ENCODE measurements at places on chromosomes 6 and 20.

DNA sequence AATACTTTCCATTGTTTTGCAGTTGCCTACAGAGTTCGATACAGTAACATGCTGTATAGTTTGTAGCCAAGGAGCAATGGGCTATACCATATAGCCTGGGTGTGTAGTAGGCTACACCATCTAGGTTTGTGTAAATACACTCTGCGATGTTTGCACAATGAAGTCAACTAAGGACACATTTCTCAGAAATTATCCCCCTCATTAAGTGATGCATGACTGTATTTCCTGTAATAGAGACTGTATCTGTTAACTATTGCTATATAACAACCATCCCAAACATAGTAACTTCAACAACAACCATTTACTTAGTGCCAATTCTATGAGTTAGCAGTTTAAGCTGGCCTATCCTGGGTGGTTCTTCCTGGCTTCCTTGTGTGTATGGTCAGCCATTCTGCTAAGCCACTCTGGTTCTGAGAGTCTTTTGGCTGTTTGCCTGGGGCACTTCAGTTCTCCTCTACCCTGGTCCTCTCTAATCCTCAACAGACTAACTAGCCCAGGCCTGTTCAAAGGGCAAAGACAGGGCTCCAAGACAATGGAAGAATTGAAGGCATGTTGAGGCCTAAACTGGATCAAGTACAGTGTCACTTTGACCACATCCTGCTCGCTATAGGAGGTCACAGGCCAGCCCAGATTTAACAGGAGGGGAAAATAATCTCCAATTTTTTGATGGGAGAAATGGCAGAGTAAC lies 124.0 kb downstream of the PLCB1 start:
- DNase-seq = no peak

- DNase-seq = no peak
Measured at GRCh38 chr20:22974354-22974753, 60.8 kb upstream of the SSTR4 start.

DNA sequence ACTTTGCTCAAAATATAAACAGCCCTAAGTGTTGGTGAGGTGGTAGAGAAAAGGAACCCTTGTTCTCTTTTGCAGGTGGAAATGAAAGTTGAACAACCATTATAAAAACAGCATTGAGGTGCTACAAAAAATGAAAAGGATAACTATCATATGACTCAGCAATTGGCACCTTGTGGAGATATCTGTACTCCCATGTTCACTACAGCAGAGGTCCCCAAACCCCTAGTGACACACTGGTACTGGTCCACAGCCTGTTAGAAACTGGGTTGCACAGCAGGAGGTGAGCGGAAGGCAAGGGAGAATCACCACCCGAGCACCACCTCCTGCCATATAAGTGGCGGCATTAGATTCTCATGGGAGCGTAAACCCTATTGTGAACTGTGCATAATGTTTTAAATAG lies 267.4 kb upstream of the THEMIS start:
- no peak for DNase-seq

- DNase-seq = no peak
Measured at GRCh38 chr20:35133031-35133430, 14.1 kb downstream of the EDEM2 start.

DNA sequence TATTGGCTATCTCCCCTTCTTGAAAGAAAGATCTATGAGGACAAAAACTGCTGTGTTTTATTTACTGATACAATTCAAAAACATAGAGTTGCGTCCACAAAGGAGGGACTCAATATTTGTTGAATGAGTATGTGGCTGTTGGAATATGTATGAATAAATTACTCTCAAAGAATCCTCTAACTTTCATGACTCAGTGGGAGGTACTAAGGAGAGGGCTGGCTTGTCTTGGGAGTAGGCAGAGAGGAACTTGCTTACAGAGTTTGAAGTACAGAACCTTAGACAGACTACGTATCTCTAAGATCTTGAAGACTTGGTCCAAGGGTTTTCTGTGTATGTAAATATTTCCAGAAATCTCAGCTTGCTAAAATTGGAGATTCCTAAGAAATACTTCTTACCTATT lies 504.0 kb upstream of the PTCHD4 start:
- no peak for DNase-seq

- no peak for DNase-seq
Measured at GRCh38 chr6:80319196-80319595, 212.7 kb downstream of the BCKDHB start.

GRCh38 chr6:2193931-2194330 lies 51.5 kb downstream of the GMDS start:
- no peak for DNase-seq

- no peak for DNase-seq
Measured at GRCh38 chr20:44924541-44924940, 14.7 kb downstream of the PABPC1L start.

DNA sequence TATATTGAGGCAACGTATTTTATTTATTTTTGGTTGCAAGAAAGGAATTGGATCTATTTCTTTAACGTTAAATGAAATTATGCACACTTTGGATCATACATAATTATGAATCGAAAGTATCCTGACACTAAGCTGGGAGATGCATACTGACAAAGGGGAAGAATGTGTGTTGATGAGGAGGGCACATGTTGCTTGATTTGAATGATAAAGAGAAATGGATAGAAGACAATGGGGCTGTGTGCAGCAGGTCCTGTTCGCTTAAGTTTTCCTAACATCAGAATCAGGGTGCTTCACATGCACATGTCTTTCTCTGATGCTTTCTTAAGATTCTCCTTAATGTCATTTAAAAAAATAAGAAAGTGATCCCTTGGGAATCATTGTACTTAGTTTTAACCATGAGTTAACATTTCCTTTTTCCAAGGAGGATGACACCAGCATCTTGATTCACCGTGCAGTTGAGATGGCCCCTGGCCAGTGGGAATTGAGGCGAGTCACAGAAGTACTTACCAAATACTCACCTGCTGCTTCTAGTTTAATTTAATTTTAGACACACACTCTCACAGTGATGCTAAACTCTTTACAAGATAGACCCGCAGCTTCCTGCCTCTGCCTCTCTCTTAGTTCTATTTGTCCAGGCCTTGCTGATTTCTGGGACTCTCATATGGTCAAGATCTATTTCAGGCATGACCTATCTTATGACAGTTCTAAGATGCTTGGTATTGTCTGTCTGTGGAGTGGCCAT lies 116.5 kb downstream of the CLIC5 start:
- DNase-seq = no peak

DNA sequence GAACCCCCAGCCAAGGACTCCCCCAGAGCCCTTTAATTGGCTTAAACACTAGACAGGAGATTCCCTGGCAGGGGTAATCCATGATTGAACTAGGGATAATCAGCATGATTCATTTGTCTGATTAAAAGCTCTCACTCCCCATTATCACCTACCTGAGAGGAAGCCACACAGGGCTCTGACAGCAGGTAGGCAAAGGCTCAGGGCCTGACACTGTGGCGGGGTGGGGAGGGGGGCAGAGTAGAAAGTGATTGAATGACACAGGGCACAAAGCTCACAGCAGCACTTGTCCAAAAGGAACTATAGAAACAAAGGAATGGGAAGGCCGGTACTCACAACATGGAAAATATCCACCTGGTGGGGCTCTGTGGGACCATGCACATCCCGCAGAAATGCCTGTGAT lies 231.6 kb downstream of the MAFB start:
- no peak for DNase-seq

DNA sequence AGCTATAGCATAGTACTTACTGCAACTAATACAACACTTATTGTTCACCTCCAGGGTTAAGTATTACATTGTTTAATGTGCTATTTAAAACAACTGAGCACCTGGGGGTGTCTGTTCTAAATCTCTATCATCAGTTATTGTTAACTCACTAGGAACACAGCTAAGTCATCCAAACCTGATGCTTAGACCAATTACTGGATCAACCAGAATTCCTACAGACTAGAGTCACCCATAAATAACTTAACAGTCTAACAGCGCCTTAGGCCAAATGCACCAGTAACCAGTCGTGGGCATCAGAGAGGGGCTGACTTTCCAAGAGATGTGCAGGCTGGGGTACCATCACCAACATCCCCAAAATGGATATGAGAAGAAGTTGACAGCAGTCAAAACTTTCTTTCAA lies 110.7 kb downstream of the ADTRP start:
- no peak for DNase-seq

- no peak for DNase-seq
Measured at GRCh38 chr6:5680095-5680494, 326.6 kb downstream of the NRN1 start.

DNA sequence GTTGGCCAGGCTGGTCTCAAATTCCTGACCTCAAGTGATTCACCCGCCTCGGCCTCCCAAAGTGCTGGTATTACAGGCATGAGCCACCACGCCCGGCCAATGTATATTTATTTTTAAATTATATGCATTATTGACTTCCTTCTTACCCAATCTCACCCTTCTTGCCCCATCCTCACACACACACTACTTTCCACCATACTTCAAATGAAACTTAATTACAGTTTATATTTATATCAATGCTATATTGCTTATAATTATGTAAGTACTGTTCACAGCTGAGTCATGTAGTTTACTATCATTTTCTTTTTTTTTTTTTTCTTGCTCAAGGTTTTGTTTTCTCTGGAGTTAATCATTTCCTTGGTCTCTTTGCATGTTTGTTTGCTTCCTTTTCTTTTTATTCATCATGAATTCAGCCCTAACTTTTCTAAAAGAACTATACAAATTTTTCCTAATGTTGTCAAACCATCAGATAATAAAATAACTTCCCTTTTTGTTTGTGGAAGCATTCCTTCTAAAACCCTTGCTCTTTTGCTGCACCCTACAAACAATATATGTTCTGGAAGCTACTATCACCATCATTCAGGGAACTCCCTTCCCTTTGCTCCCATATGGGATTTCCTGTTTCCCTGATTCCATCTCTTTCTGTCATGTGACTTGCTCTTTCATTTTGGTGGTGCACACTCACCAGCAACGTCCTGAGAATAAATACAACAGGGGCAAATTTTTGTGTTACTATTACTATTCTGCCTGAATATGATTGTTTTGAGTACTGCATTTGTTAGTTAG lies 201.7 kb upstream of the SASH1 start:
- DNase-seq = no peak

DNA sequence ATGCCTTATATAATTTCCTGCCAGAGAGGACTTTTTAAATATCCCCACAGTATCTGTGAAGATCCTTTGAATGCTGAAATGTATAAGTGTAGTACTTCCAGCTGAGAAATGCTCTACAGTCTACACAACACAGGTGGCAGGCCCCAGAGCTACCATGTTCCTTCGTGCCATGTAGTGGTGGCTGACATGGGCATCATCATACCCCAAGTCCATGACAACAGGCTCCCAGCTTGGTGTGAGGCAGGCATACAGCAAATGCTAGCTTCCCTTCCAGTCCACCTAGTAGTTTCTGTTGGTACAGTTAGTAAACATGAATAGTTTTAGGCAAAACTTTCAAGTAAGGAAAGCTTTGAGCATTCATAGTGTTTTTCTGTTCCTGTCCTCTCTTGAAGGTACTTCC lies 61.2 kb upstream of the EMILIN3 start:
- no peak for DNase-seq

DNA sequence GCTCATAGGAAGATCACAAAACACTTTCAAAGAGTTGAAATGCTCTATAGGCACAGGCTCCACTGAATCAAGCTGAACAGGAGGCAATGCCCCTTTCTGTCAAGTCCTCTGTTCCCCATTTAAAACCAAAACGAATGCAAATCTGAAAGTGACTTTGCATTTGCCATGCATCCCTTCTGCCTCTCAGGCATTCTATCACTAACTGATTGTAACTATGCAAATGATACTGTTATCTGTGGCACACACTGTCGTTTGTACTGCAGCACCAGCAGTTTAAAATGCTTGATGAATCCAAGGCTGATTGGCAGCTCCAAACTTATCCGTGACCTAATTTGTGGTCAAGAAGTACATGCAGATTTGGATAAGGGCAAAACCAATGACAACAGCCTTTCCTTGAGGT lies 1067.5 kb upstream of the MAP3K7 start:
- DNase-seq = no peak

DNA sequence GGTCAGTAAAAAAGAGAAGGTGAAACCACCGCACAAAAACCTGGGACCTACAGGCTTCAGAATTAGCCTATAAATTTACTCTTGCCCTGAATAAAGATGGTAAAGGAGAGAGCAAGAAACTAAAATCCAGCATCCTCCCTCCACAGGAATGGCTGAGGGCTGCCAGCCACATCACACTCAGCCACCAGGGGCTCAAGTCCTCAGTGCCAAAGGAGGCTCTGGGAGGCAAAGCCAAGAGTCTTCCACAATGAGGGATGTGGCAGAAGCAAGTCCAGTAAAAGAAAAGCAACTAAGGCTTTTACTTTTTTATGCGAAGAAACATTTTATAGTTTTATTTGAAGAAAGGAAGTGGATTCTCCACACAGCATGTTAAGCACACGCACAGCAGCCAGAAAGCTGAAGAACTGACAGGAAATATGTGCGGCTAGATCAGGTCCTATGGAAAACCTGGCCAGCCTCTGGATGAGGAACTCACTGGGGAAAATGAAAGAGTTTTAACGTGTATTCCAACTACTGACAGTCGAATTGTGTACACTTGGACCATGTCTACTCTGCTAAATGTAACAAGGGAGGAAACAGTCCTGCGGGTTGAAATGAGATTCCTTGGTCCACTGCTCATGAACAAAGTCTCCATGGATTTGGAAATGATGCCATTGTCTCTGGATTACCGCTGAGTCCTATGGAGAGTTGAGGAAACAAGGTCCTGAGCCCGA lies 219.4 kb upstream of the SSTR4 start:
- no peak for DNase-seq

DNA sequence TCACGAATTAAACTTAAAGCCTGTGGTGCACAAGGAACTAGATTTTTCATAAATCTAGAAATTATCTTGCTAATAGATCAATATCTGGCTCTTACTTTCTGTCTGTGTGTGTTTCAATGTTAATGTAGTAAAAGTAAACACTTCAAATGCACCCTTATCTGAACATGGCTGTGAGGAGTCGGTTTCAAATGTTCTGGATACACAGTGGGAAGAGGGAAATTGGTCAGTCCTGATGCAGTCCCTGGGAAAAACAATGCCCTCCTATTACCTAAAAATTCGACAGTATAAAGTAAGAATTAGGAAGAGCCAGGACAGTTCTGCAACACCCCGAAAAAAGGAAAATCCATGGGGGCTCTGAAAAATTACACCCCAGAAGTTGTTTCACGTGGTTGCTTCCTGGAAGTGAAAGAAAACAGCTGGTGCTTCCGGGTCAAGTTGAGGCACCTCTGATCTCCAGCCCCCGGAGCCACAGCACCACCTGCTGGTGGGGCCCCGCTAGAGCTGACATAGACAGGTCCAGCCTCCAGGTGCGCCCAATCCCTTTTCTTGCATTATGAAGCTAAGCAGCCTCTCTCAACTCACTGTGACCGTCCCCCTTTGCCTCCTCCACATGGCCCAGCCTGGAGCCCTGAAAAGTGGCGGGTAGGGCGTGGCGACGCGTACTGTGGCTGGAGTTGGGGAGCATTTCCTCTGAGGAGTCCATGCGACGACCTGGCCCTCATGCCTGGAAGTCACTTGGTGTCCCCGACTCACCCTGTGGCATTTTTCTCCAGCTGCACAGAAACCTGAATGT lies 8.3 kb downstream of the SEMG2 start:
- DNase-seq = no peak

- no peak for DNase-seq
Measured at GRCh38 chr6:108020472-108021116, 53.9 kb downstream of the OSTM1 start.

- DNase-seq = no peak
Measured at GRCh38 chr6:34207695-34208443, 28.8 kb upstream of the HMGA1 start.
